ENCODE measurements at places on chromosomes 3 and 15.

- no peak for DNase-seq
Measured at GRCh38 chr3:153572654-153573053, 410.6 kb downstream of the RAP2B start.

DNA sequence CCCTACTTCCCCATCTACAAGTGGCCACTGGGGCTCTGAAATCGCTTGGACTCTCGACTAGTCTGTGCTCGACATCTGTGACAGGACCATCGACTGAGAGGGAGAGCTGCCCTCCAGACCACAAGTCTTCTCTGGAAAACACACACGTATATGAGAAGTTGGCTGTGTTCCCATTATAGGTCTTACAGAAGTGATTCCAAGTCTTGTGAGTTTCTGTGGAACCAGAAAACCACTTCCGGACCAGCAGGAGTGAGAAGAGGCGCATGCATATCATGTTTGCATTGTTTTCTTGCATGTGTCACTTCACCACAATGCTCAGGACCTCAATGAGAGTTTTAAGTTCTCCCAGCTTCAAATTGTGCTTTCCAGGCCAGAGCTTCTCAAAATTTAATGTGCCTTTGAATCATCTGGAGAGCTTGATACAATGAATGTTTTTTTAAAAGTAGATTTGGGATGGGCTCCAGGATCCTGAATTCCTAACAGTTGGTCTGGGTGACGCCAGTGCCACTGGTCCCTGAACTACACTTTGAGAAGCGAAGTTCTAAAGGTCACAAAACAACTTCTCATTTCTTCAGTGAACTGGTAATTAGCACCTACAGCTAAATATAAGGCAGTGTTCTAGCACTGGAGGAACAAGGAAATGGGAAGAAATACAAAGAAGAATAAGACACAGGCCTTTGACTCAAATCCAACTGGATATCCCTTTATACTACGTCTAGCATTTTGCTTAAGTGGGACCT is 15.7 kb downstream of the LIPC start:
- no peak for DNase-seq

GRCh38 chr3:74167926-74168325 is 446.5 kb downstream of the CNTN3 start:
- no peak for DNase-seq

GRCh38 chr3:51982352-51982837 is 940 bp upstream of the ACY1 start:
- DNase-seq = peak; percentile 61

- no peak for DNase-seq
Measured at GRCh38 chr15:79494963-79495755, 63.0 kb downstream of the MINAR1 start.

GRCh38 chr3:101873619-101874018 is 24.3 kb downstream of the NFKBIZ start:
- DNase-seq = no peak

DNA sequence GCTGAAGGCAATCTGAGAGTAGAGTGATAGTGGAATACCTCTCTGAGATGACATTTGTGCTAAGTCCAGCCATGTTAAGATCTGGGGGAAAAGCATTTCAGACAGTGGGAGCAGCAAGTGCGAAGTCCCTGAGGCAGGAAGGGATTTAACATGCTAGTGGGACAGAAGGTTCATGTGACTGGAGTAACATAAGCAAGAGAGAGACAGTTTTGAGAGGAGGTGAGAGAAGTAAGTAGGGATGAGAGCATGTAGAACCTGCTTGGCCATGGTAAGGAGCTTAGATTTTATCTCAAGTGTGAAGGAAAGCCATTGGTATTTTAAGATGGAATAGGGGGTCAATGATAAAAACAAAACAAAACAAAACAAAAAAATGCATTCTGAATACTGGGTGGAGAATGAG is 358.6 kb upstream of the KCNH8 start:
- DNase-seq = no peak

GRCh38 chr3:113658107-113658506 is 38.3 kb downstream of the USF3 start:
- DNase-seq = no peak

GRCh38 chr15:70272565-70273355 is 175.0 kb upstream of the TLE3 start:
- DNase-seq = no peak

DNA sequence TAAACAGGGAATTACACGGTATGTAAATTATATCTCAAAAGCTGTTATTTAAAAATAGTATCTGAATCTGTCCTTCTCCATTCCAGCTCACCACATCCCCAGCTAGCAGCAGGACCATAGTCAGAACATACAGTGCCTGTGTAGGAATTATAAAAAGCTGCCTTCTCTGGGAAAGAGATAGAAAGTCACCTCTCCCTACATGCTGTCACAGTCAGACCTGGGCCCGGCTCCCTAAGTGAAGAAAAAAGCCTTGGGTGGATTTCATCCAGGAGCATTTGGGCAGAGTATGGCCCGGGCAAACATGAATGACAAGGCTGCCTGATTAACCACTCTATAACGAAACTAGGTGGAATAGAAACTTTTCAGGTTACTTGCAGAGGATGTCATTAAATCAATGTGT is 144.1 kb downstream of the CNTN3 start:
- no peak for DNase-seq

DNA sequence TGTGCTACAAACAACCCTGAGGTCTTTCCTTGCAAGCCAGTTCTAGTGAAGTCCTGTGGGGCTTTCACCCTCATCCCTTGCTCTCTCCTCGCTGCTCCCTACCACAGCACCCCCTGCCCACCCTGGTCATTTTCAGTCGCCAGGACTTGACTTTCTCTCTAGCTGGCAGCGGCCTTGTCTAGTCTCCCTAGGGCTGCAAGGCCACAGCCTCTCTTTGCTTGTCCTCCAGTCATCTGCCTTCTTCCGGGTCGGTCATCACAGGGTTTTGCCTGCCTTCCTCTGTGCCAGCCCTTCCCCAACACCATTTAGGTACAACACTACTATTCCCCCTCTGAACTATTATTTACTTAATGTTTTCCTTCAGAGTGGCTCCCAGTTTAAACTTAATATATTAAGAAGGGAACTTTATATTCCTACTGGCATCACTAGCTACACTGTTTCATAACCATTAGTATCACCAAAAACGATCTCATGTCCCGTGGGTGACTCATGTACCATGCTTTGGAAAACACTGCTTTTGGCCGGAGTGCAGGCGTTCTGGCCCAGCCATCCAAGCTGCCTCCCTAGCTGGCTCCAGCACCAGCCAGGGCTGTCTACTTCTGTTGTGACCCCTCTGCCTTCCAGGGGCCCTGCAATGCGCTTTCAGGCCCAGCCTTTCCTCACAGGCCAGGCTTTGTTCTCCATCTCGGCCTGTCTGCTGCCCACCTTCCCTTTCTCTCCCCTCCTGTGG is 21.4 kb downstream of the FAH start:
- DNase-seq = no peak

DNA sequence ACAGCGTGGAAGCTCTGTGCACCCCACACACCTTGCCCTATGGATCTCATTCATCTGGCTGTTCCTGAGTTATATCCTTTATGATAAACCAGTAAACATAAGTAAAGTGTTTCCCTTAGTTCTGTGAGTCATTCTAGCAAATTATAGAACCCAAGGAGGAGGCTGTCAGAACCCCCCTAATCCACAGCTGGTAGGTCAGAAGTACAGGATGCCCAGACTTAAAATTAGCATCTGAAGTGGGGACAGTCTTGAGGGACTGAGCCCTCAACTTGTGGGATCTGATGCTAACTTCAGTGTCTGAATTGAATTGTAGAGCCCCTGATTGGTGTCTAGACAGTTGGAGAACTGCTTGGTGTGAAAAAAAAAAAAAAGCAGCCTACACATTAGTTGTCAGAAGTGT is 75.1 kb downstream of the B3GNT5 start:
- no peak for DNase-seq

GRCh38 chr3:175896655-175897054 is 1037.5 kb downstream of the NAALADL2 start:
- DNase-seq = no peak

DNA sequence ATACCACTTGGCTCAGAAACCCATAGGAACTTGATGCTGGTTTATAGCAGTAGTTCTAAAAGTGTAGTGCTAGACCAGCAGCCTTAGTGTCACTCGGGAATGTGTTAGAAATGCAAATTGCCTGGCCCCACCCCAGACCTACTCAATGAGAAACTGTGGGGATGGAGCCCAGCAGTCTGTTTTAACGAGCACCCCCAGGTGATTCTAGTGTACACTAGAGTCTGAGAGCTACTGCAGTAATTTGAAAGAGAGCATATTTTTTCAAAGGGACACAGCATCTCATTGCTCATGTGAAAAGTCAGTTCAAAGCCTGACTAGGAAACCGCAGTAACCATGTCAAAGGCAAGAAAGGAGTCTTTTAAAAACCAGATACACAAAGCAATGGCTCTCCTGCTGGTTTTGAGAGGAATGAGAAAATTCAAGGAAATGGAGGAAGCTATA is 313.4 kb downstream of the SQOR start:
- DNase-seq = no peak

GRCh38 chr3:106256249-106256957 is 387.6 kb upstream of the CBLB start:
- no peak for DNase-seq

DNA sequence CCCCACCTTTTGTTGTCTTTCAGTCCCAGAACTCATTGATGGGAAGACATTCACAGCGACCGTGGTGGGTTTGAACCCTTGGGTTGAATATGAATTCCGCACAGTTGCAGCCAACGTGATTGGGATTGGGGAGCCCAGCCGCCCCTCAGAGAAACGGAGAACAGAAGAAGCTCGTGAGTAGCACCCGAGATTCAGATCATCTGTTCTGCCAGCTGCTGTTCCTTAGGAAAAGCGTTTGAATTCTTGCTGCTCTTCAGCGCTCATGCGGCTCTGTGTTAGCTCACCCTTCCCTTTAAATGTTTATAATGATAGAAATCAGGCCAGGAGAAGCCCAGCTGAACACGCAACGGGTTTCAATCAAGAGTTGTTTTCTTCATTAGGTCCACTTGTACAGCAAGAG is 73.0 kb downstream of the IL5RA start:
- no peak for DNase-seq

DNA sequence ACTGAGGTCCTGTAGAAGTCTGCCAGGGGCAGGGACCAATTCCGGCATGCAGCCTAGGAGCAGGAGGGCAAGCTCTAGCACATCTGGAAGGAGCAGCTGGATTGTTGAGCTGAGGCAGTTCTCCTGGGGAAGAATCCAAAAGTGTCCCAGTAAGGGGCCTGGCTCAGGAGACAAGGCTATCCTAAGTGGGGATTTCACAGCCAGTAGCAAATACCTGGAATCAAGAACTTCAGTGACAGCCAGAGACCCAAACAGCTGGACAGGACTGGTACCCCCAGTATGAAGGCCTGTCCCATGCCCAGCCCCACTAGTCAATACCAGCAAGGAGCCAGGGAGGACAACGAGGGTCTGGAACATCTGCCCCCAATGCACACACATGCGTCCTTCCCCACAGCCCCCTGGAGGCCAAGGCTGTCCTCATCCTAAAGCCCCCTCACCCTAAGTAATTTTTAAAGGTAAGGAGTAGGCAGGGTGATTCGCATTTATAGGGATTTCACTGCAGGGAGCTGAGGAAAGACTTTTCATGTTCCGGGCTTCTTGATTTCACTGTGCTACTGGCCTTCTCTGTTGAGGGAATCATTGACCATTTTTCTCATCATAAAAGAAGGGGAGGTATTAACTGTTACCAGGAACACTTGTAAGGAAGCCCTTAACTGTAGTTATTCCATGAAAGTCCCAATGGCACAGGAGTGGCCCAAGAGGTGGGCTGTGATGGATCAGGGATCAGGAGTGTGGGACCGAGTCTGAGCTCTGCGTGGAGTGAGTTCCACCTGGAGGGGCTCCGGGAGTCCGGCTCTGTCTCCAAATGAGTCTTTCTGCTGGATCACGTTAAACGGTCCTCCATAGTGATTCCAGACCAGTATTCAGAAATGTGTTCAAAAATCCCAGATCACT is 2.6 kb upstream of the CHSY1 start:
- DNase-seq = no peak

DNA sequence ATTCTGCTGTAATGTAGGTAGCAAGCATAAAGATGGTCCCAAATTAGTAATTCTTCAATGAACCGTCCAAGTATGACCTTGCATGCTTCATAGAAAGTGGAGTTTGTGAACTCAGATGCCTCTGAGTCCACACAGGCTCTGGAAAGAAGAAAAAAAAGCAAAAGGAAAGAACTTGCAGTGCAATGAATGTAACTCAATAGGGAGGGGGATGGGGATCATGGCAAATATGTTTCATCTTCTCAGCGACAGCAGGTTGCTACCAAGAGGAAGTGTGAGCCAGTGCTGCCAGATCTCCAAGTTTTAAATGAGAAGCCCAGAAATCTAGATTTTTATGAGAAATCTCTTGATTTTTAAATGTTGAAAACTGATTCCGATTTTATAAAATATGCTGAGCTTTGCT is 50.3 kb downstream of the IL20RB start:
- no peak for DNase-seq

DNA sequence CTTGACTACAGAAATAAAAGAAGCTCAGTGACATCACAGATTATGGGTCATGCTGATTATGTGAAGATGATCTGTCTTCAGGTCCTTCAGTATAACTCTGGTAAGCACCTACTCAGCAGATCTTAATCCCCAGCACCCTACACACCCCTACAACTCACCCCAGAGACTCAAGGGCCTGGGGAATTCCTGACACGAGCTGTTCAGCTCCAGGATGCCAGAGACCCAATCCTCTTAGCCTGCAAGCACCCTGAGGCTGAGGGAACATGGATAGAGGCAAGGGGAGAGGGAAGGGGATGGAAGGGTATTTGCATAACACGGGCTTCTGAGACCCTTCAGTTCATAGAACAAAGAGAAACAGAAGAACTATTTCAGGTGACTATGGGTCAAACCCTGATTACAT is 13.0 kb downstream of the GLB1 start:
- DNase-seq = no peak

DNA sequence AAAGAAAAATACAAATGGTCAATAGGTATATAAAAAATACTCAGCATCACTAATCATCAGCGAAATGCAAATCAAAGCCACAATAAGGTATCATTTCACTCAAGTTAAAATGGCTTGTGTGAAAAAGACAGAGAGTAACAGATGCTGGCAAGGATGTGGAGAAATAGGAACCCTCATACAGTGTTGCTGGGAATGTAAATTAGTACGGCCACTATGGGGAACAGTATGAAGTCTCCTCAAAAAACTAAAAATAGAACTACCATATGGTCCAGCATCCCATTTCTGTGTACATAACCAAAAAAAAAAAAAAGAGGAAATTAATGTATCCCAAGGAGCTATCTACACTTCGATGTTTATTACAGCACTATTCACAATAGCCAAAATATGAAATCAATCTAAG is 98.1 kb upstream of the TGFBR2 start:
- no peak for DNase-seq

GRCh38 chr15:89303986-89304385 is 30.6 kb downstream of the POLG start:
- no peak for DNase-seq

GRCh38 chr3:67064105-67064504 is 66.0 kb downstream of the KBTBD8 start:
- DNase-seq = no peak

GRCh38 chr15:93515256-93516051 is 426.4 kb upstream of the RGMA start:
- DNase-seq = no peak
